Activated T-cell treated with anti-CD3 and anti-CD28 coated beads for 1 hour (primary cell): ENCODE measurements at places on chromosomes 11 and 22.
A peak's percentile ranks its signal among the peaks of the same experiment; 100 is the strongest.

- peak; percentile 59 for DNase-seq
These were observed 24.2 kb downstream of the TSKU start for GRCh38 chr11:76807206-76807875.

- no peak for DNase-seq
These were observed 90.6 kb downstream of the SYN3 start for GRCh38 chr22:32967386-32968101.

DNA sequence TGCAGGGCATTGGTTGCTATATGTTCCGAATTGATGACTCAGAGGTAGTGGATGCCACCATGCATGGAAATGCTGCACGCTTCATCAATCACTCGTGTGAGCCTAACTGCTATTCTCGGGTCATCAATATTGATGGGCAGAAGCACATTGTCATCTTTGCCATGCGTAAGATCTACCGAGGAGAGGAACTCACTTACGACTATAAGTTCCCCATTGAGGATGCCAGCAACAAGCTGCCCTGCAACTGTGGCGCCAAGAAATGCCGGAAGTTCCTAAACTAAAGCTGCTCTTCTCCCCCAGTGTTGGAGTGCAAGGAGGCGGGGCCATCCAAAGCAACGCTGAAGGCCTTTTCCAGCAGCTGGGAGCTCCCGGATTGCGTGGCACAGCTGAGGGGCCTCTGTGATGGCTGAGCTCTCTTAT is 5.4 kb upstream of the TTC36 start:
- no peak for DNase-seq

DNA sequence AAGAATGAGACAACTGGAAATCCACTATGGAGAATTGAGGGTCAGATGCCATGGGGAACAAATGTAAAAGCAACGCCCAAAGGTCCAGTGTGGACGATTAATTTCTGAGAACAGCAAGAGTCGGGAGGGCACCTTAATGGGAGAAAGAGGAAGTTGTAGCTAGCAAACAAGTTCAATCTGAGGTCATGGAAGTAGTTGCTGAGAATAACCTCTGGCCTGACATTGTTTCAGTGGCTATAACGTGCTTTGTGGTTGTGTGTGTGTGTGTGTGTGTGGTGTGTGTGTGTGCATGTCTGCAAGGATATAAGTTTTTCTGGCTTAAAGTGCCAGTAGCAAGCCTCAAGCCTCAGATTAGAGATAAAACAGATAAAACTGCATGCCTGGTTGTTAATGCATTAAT is 1630.1 kb upstream of the TENM4 start:
- no peak for DNase-seq

- no peak for DNase-seq
These were observed 228.1 kb downstream of the TENM4 start for GRCh38 chr11:79212741-79213190.

DNA sequence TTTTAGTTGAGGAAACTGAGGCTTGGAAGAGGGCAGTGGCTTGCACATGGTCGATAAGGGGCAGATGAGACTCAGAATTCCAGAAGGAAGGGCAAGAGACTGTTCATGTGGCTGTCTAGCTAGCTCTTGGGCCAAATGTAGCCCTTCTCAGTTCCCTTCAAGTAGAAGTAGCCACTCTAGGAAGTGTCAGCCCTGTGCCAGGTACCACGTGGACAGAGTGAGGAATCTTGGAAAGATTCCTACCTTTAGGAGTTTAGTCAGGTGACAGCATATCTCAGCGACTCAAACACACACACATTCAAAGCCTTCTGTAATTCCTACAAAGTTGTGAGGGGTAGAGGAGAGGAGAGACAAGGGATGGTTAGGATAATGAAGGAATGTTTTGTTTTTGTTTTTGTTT is 18.3 kb downstream of the PIK3IP1 start:
- no peak for DNase-seq

GRCh38 chr11:76088511-76088910 is 117.8 kb downstream of the WNT11 start:
- no peak for DNase-seq

DNA sequence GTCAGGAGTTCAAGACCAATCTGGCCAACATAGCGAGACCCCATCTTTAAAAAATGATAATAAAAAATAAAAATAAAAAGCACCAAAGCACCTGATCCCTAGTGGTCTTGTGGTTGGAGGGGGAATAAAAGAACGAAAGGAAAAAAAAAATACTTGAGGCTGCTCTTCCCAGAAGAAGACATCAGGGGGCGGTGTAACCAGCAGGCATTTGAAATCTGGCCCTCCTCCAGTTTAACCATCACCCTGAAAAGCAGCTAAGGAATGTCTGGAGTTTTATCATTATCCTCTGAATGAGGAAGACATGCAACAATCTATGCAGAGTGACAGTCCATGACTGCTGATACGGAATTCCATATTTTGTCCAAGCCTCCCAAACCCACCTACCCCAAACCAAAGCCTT is 5.6 kb upstream of the KCTD17 start:
- DNase-seq, result no peak

- no peak for DNase-seq
These were observed 1.7 kb downstream of the BAIAP2L2 start for GRCh38 chr22:38108561-38109319.

GRCh38 chr22:38828191-38828590 is 15.6 kb downstream of the NPTXR start:
- DNase-seq, result no peak

DNA sequence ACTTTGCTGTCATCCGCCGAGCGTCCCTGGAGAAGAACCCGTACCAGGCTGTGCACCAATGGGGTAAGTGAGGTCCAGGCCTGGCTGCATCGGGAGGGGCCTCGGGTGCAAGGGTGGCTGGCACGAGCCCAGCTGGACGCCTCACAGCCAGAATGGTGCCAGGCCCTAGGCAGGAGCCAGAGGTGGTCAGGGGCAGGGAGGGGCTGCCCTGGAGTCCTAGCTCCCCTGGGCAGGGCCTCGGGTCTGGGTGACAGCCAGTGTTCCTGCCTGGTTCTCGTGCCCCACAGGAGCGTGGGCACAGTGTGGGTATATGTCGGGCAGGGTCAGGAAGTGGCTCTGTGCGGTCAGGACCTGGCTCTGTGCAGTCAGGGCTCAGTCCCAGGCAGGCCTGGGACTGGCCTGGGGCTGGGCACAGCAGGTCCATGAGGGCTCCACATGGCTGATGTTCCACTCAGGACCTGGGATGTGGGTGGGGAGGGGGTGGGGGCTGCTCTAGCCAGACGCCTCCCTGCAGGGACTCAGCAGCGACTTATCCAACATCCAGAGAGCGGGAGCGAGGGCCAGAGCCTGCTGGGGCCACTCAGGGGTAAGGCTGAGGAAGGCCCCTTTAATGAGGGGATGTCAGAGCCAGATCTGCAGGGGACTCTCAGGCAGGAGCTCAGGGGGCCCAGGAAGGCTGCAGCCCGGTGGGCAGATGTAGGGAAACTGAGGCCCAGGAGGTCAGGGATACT is 1.2 kb downstream of the TSPAN32 start:
- no peak for DNase-seq

GRCh38 chr11:7567311-7567710 is 53.5 kb downstream of the PPFIBP2 start:
- no peak for DNase-seq

DNA sequence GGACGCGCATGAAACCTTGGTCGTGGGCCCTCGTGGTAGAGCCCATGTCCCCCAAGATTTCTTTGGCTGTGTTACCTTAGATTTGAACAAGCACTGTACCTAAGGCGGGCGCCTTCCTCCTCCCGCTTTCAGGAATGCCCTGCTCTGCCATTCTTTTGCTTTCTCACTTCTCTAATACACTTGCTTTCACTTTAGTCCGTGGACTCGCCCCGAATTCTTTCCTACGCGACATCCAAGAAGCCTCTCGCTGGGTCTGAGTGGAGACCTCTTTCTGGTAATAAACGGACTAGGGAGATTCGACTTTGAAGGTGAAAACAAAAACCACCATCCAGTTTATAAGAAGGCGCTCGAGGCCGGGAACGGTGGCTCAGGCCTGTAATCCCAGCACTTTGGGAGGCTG is 1.2 kb upstream of the NUP50 start:
- no peak for DNase-seq

DNA sequence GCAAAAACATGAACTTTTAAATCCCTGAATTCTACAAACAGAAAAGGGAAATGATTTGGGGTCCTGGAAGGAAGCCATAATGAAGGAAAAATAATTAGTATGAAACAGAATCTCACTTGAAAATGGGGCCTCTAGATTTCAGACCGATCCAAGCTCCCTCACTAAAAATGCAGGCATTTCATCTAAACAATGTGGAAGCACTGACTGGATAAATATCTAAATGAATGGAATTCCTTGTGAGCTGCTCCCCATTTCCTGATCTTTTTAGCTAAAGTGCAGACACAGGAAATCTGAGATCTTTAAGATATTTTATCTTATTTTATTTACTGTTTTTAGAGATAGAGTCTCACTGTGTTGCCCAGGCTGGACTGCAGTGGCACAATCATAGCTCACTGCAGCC is 1255.8 kb downstream of the LRRC4C start:
- DNase-seq, result no peak

- DNase-seq, result no peak
These were observed 9.8 kb downstream of the PDHX start for GRCh38 chr11:34926101-34926830.

DNA sequence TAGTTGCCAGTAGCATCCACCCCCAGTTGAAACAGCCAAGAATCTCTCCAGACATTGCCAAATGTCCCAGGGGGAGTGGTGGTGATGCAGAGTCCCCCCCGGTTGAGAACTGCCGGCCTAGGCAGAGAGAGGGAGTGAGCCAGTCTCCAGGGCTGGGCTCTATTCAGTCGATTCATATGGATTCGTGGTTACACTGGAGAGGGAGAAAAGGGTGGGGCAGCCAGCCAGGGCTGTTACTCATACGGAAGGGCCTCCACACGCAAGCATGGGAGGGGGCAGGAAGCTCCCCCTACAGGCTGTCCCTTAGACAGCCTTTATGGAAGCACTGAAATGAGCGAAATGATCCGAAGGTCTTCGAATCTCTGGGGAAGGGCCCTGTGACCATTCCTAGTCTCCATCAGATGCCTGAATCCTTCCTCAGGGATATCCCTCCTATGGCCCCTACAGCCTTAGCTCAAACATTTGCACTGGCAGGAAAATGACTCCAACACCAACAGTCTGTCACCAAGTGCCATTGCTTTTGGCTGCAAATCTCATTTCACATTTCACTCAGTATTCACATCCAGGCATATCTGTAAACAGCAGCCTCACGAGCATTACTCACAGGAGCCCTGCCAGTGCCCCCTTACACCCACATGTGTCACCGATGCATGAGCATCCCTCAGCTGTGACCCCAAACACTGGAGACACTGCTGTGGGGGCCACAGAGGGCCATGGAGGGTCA is 18.4 kb upstream of the TLCD5 start:
- no peak for DNase-seq

DNA sequence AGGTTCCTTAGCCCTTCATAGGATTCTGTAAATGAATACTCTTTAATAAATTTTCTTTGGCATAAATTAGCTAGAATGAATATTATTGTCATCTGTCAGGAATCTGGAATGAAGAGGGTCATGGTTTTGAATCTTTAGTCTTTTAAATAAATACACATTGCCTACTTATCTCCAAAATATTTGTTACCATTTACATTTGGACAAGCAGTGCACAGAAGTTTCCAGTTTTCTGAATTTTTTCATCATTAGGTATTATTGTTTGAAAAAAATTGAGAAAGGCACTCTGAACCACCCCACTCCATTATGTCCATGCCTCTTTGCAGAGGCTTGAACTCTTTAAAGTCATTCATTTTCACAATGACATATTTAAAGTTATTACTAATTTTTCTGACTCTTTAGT is 549.0 kb upstream of the LUZP2 start:
- no peak for DNase-seq

DNA sequence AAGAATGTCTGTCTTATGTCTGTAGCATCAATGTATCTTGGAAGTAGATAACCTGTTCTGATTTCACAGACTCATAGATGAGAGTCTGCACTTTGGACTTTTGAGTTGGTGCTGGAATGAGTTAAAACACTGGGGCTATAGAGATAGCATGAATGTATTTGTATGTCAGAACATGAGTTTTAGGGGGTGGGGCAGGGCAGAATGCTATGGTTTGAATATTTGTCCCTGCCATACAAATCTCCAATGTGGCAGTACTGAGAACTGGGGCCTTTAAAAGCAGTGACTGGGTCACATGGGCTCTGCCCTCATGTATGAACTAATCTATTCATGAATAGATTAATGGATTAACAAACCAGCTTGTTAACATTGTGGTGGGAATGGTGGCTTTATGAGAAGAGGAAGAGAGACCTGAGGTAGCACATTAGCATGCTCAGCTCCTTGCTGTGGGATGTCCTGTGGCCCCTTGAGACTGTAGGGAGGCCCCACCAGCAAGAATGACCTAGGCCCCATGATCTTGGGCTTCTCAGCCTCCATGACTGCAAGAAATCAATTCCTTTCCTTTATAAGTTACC is 15.5 kb upstream of the OR52K1 start:
- DNase-seq, result no peak

- no peak for DNase-seq
These were observed 227.0 kb upstream of the POU2AF2 start for GRCh38 chr11:111018566-111018965.

- no peak for DNase-seq
These were observed 14.7 kb upstream of the CD81 start for GRCh38 chr11:2362414-2362813.

- DNase-seq, result no peak
These were observed 16.7 kb downstream of the MB start for GRCh38 chr22:35600476-35600875.
